Mammary epithelial cell (primary cell): ENCODE measurements at places on chromosomes 11 and 22. TPM values are rescaled to one million over a fixed set of nuclear protein-coding genes. Genes with fewer than 3 reads are reported as not detected.

UCP2 gene
- 0.73 TPM in 1 of 2 replicates, not detected in the other for total RNA-seq

- peak; percentile 21 for DNase-seq
Measured at GRCh38 chr11:111310723-111311122, 12.4 kb downstream of the POU2AF3 start.

CYB561A3 gene
- total RNA-seq, result 67.0 and 74.8 TPM in 2 replicates

OR5L1 gene
- not detected in 2 replicates for total RNA-seq

- DNase-seq, result peak; percentile 78
Measured at GRCh38 chr11:124717421-124717785, 22.3 kb upstream of the NRGN start.

OR1S2 gene
- not detected for total RNA-seq

TMEM45B gene
- 0.17 TPM for total RNA-seq

- no peak for DNase-seq
Measured at GRCh38 chr22:44086271-44087088, 62.4 kb downstream of the PARVB start.

GRCh38 chr11:28860893-28861292 is 752.7 kb downstream of the METTL15 start:
- DNase-seq, result peak; percentile 53

GRCh38 chr11:126025822-126026221 is 36.8 kb downstream of the CDON start:
- DNase-seq, result no peak

GRCh38 chr11:7457211-7457610 is 28.1 kb upstream of the OLFML1 start:
- DNase-seq, result peak; percentile 62

PARVA gene
- total RNA-seq, result 57.7 TPM

DNA sequence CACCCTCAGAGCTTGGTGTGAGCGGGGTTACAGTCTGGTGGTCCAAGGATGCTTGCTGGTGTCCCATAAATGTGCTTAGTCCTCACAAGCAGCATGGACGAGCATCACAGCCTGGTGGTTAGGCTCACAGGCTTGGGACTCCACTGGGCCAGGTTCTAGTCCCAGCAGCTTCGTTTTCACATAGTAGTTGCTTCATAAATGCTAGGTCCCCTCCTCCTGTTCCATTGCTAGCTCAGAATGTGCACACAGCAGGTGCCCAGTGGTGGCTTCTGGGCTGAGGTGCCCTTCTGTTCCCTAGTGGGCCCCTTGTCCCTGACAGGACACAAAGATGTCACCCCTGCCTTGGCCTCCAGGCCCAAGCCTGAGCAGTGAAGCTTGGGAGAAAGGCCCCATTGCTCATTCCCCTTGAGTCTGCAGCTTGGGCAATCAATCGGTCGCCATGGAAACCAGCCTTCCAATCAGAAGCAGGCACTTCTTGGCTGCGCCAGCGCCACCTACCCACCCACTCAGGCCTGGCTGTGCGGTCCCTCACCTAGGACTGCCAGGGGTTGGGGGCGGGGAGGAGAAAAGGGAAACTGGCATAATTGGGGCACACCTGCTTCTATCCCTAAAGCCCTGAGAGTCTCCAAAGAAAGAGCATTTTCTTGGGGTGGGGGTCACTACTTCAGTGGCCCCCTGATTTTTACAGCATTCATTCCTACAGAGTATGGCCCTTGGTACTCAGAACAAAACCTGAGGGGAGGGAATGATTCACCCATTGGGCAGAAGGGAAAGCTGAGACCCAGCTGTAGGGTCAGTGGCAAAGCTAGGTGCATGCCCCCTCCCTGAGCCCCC is 48.1 kb downstream of the CYTH4 start:
- peak; percentile 65 for DNase-seq

GRCh38 chr22:19766511-19767426 is 6.2 kb downstream of the TBX1 start:
- no peak for DNase-seq

MPPED2 gene
- not detected in 2 replicates for total RNA-seq

DNA sequence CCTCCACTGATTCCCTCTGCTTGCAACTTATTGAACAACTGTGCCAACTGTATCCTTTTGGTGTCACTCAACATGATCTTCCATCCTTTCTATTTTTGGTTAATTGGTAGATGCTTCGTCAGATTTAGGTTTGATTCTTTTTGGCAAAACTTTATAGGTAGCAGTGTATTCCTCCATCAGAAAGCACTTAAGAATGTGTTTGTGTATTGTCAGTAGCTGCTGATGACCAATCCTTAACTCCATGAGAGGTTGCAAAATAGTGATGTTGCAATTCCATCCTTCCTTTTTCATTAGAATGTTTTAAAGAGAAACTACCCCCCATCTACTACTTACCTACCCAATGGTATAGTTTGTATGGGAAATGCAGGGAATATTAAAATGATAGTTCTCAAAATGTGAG is 22.1 kb downstream of the FAM76B start:
- peak; percentile 71 for DNase-seq

- DNase-seq, result no peak
Measured at GRCh38 chr11:118783724-118784495, 7.1 kb downstream of the DDX6 start.

- no peak for DNase-seq
Measured at GRCh38 chr22:41260871-41261270, 20.1 kb upstream of the CHADL start.

- no peak for DNase-seq
Measured at GRCh38 chr11:106471276-106471675, 393.8 kb downstream of the AASDHPPT start.

DNA sequence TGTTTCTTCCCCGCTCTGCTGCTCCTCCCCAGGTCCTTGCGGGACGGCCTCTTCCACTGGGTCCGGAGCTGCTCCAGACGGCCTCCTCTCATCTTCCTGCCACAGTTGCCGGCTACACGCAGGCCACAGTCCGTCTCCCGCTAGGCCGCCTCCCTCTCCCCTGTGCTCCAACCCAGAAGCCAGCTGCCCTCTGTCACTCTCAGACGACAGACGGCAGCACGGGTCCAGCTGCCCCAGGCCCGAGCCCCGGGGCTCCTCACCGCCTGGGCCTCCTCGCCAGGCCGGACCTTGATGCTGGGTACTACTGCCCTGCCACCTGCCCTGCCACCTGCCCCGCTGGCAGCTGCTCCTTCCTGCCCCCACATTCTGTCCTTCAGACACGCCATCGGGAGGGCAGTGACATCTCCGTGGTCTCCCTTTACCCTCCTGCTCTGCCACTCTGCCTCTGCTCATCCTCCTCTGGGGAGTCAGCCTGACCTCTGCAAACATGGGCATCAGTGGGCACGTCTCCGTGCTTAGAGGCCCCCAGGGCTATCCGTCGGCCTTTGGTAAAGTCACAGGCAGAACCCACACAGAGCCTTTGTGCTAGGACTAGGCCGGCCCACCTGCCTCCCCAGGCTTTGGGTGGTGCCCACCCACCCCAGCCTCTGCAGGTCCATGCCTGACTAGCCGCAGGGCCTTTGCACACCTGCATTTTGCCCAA is 43.1 kb upstream of the TH start:
- no peak for DNase-seq

- DNase-seq, result peak; percentile 100
Measured at GRCh38 chr11:8604078-8604723, 10.2 kb upstream of the STK33 start.

CHADL gene
- total RNA-seq, result 1.8 and 4.0 TPM in 2 replicates

GRCh38 chr11:125519860-125520834 is 24.1 kb upstream of the FEZ1 start:
- DNase-seq, result peak; percentile 17

GRCh38 chr11:116145187-116145865 is 627.5 kb downstream of the BUD13 start:
- DNase-seq, result no peak

DNA sequence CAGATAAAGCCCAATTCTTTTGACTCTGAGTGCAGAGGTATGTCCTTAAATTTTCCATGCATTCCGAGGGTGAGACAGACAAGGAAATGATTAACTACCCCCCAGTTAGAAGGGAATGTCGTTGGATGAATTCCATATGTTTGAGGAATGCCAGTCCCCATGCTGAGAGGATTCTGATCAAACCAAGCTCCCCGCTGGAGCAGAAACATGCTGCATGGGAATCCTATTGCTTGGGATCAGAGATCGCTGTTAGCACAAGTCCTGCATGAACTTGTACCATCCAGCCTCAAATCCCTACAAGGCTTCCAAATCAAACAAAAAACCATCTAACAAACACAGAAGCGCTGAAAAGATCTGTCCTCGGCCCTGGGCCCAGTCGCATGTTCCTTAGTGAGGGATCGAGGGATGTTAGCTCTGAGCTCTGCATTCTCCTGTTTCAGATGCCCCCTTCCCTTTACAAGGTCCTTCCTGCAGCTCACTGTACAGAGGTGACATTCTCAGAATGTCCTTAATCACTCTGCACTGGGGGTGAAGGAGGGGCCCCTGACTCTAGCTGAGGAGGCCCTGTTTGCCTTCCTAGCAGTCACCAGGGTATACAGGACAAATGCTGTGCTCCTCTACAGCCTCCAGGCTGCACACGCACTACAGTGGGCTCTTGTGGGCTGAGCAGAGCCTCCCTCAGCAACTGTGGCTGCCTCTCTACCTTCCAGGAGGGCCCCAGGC is 353.4 kb downstream of the TENM4 start:
- DNase-seq, result no peak

DNA sequence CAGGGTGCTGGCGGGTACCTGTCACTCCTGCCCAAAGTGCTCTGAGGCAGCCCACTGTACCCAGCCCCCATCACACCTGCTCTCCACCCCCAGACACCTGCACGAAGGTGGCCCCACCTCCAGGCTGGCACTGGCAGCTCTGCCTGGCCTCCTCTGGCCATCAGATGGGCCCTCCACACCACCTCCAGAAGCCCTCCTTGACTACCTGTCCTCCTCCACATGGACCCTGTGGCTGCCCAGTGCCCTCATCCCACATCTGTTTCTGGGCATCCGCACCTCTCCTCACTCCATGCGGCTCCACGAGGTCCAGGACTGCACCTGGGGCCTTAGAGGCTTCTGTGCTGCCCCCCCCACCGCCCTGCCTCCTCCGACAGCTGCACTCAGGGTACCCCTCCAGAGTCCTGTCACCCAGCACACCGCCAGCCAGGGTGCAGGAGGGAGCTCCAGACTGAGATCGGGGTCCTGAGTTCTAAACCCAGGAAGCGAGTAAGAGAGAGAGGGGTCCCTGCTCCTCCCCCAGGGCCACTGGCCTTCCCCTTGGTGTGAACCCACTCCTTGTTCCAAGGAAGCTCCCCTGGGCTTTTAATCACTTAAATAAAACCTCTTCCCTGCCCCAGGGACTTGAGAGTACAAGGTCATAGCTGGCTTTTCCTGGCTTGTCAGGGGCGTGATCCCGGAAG is 1.7 kb downstream of the CTSD start:
- DNase-seq, result no peak

GRCh38 chr11:116467823-116468222 is 305.0 kb downstream of the BUD13 start:
- peak; percentile 36 for DNase-seq

DNA sequence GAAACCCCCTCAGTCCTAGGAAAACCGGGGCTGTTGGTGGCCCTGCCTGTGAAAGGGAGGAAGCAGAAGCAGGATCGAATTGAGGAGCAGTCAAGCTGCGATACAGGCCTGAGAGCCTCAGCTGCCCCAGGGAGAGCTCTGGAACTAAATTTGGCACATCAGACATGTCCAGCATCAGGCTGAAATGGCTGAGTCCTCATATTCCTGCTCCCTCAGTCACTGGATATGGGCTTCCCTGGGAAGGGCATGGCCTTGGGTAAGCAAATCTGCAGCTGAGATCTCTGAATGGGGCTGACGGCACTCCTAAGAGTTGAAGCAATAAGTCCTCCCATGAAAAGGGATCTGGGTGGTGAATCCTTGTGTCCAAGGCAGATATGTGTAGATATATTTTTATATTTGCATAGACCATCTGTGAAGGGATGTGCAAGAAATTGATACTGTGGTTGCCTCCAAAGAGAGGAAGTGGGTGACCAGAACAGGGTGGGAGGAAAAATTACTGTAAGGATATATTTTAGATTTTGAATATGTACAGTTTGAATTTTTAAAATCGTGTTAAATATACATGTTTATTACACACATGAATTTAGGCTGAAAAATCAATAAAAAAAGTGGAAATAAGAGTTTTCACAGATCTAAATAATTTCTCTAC is 45.5 kb downstream of the APIP start:
- no peak for DNase-seq

- DNase-seq, result no peak
Measured at GRCh38 chr11:10886652-10887250, 28.9 kb upstream of the ZBED5 start.

GRCh38 chr11:76307978-76308747 is 72.8 kb downstream of the THAP12 start:
- DNase-seq, result no peak

DNA sequence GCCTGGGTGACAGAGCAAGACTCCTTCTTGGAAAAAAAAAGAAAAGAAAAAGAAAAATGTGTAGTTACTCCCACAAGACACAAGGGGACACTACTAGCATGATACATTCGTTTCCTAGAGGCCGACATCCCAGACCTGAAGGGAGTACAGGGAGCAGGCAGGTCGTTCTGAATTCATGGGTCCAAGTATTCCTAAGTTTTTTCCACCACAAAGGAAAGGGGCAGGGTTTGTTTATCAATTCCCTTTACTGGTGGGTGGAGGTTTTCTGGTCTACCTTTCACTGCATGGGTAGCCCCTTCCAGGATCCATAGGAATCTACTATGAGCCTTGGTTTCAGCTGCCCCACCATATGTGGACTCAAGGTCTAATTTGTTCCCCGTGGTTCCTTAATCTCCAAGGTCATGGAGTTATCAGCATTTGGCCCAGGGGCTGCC is 11.8 kb downstream of the TIGD3 start:
- DNase-seq, result peak; percentile 65

A4GALT gene
- total RNA-seq, result 2.5 TPM

- no peak for DNase-seq
Measured at GRCh38 chr11:65506772-65507505, 8.1 kb downstream of the MALAT1 start.

DNA sequence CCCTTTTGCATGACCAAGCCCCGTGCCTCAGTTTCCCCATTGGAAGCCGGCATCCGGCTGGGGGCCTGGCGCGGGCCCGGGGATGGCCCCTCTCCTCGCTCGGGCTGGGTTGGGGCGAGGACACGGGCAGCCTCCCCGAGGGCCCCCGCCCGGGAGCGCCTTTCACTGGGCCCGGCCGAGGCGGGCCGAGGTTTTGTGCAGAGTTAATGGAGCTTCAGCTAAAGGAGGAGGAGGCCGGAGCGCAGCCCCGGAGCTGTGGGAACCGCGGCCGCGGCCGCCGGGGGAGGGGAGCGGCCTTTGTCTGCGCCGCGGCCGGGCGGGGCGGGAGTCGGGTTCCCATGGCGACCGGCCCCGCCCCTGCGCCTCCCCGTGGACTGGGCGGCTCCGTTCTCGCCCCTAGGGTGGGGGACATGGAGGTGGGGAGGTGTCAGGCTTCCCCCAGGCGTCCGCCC is 1.4 kb upstream of the MAPK11 start:
- DNase-seq, result peak; percentile 56

DNA sequence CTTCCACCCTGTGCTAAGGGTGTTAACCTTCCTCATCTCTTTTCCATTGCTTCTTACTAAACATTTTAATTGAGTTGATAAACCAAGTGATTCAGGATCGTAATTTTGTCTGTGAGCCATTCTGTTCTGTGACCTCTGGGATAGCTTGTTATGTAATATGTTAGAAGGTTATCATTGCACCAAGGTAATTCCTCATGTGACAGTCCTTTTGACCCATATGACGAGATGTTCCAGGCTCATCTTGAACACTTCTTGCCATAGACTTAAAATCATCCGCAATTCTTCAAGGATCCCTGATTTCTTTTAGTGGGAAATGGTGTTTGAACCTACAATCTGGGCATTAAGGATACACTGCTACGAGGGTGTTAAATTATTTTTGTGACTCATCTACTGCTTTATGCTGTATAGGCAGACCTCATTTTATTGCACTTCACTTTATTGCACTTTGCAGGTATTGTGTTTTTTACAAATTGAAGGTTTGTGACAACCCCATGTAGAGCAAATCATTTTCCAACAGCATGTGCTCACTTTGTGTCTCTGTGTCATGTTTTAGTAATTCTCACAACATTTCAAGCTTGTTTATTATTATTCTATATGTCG is 19.0 kb upstream of the MPZL2 start:
- DNase-seq, result no peak

LRRC74B gene
- total RNA-seq, result not detected in 2 replicates
